ENCODE measurements at places on chromosomes 3 and 15.

DNA sequence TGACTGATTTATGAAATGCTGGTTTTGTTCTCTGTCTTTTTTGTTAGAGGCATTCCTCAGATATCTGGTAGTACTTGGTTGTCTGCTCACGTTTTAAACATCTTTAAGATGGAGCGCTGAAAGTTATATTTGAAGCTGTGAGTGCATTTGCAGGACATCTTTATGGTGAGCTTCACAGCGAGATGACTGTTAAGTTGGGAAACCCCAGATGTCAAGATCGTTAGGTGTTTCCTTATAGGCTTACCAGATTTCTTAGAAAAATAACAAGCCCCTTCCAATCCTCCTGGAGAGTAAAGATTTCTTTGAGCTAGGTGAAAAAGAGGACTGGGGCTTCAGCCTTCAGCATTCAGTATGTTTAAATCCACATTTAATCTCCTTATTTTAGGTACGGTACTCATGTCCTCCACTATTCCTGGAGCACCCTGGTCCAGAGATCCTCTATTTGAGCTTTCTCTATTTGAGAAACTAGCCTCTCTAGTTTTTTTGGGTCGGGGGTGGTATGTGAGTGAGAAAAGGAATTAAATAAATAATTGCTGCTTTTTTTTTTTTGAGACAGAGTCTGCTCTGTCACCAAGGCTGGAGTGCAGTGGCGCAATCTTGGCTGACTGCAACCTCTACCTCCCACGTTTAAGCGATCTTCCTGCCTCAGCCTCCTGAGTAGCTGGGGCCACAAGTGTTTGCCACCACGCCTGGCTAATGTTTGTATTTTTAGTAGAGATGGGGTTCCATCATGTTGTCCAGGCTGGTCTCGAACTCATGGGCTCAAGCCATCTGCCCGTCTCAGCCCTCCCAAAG lies 72.3 kb downstream of the ZNF609 start:
- no peak for DNase-seq

- DNase-seq = no peak
These were observed 342.1 kb downstream of the SLC9A9 start for GRCh38 chr3:143506190-143506589.

- no peak for DNase-seq
These were observed 8.8 kb downstream of the CHST2 start for GRCh38 chr3:143128227-143128955.

GRCh38 chr3:61526308-61526707 lies 35.1 kb upstream of the PTPRG start:
- DNase-seq = peak; percentile 25

- DNase-seq = no peak
These were observed 58.8 kb downstream of the ADAM10 start for GRCh38 chr15:58690703-58691102.

DNA sequence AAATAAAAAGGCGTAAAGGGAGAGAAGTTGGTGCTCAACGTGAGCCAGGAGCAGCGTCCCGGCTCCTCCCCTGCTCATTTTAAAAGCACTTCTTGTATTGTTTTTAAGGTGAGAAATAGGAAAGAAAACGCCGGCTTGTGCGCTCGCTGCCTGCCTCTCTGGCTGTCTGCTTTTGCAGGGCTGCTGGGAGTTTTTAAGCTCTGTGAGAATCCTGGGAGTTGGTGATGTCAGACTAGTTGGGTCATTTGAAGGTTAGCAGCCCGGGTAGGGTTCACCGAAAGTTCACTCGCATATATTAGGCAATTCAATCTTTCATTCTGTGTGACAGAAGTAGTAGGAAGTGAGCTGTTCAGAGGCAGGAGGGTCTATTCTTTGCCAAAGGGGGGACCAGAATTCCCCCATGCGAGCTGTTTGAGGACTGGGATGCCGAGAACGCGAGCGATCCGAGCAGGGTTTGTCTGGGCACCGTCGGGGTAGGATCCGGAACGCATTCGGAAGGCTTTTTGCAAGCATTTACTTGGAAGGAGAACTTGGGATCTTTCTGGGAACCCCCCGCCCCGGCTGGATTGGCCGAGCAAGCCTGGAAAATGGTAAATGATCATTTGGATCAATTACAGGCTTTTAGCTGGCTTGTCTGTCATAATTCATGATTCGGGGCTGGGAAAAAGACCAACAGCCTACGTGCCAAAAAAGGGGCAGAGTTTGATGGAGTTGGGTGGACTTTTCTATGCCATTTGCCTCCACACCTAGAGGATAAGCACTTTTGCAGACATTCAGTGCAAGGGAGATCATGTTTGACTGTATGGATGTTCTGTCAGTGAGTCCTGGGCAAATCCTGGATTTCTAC lies at the start of gene RARB:
TSS of gene RARB (plus strand) at position 322 of the 847 bp plus-strand sequence. CDS start at position 791, 469 bp downstream.
- no peak for DNase-seq

GRCh38 chr3:108450444-108450843 lies 60.0 kb downstream of the MYH15 start:
- DNase-seq = no peak

DNA sequence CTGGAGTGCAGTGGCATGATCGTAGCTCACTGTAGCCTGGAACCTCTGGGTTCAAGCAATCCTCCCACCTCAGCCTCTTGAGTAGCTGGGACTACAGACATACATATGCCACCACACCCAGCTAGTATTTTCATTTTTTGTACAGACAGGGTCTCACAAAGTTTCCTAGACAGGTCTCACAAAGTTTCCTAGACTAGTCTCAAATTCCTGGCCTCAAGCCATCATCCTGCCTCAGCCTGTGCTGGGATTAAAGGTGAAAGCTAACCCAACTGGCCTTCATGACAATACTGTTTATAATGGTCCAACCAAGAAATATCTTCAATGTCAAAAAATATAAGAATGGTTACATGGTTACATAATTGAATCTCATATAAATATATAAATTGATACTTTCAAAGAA lies 24.0 kb downstream of the GPR176 start:
- no peak for DNase-seq

- DNase-seq = no peak
These were observed 237.4 kb downstream of the MFSD1 start for GRCh38 chr3:159039286-159039685.

- DNase-seq = no peak
These were observed 24.7 kb downstream of the PCOLCE2 start for GRCh38 chr3:142863930-142864920.

GRCh38 chr3:197398286-197398878 lies 100.0 kb upstream of the DLG1 start:
- DNase-seq = no peak

DNA sequence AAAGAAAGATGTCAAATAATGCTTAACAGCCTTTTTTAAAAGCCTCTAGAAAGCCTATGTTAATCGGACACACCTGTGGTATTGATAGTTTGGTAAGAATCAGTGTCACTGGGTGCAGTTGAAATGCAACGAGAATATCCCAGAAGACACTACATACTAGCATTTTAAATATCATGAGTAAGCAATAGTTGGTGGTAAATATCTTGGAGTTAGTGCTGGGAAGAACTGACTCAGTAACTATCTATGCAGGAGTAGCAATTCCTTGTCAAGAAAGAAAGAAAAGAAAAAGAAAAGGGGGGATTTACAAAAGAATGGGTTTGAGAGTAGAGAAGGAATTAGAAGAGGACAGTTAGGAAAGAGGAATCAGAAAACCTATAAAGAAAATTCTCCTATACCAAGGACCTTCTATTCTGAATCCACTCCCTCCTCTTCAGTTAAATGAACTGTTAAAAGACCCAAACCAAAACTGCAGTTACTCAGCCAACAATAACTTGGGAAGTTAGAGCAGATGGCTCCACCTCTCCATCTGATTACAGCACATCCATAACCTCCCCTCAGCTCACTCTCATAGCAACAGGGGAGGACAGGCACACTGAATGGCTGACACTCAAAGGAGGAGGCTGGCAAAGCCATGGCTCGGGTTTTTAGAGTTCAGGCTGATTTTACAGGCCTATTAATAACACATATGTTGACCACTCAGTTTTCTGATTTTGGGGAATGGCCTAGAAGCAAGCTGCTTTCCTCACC lies 207.6 kb upstream of the MDFIC2 start:
- no peak for DNase-seq

DNA sequence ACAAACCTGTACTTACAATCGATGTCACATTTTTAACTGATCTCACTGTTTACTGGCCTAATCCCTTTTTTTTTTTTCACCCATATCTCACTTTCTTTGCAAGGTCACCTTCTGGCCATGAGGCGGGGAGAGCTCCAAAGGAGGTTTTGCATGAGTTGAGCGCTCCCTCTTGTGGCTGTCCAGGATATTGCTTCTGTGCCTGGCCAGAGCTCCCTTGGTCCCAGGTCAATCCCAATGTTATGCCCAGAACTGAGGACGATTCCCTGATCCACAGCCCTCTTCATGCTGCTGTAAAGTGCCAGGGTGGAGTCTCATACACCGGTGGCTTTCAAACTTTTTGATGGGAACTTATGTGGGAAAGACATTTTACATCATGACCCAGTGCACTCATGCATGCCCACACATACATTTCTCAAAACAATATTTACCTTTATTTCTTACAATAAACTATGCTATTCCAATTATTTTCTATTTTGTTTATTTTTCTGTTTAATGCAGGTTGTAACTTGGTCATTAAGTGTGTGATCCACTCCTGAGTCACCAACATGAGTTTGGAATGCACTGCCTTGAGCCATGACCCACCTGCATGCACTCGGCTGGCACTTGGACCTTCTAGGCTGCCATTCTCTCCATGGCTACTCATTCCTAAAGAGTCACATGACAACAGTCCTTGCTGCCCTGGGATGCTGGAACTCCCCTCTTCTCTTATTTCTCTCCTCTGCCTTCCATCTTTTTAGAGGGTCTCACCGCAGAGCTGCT lies 9.6 kb upstream of the SST start:
- peak; percentile 47 for DNase-seq

GRCh38 chr3:42830437-42831320 lies 21.4 kb downstream of the ACKR2 start:
- no peak for DNase-seq
